SW480 (cell line): ENCODE measurements at places on chromosomes 1 and 21.

DNA sequence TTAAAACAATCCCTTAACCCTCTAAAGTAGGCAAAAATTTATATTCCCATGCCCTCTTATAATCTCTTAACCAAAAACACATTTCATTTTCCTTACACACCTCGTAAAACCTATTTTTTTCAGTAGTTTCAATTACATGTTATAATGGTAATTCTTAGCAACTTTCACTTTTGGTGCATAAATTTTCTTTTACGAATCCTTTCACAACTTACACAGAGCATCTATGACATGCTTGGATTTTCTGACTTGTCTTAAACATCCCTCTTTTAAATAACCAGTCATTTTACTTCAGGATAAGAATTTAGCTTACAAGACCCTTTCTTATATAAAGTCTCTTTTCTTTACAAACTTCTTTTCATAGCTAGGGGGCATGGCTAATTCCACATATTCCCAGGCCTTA is 8.9 kb upstream of the MRPL55 start:
- no peak for DNase-seq

GRCh38 chr1:62295921-62296491 is 23.2 kb downstream of the KANK4 start:
- DNase-seq: no peak

DNA sequence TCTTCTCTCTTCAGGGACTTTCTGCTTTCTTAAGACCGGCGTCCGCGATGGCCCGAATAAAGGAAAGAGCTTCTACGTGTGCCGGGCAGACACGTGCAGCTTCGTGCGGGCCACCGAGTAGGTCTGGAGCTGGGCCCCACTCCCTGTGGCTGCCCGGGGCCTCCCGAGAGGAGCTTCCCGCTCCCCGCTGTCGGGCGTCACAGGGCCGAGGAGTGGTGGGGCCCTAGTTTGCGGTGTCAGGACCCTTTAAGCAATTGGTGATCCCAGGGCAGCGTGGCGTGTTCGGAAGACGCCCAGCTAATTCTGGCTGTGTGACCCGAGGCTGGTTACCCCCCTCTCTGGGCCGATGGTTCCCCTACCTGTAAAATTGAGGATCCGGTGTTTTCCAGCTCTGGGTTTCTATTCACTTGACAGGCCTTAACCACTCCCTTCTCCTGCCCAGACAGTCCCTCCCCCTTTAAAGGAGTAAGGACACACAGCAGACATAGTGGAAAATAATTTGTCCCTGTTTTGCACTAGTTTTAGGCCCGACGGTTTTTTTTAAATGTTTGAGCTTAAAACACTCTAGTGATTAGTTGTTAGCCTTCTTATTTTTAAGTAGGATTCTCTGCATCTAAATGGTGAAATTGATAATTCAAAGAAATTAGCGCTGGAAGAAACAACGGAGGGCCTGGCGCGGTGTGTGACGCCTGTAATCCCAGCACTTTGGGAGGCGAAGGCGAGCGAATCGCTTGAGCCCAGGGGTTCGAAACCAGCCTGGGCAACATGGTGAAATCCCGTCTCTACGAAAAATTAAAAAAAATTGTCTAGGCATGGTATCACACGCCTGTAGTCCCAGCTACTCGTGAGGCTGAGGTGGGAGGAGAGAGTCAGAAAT is 553 bp downstream of the TTF2 start:
- DNase-seq: peak; percentile 36

DNA sequence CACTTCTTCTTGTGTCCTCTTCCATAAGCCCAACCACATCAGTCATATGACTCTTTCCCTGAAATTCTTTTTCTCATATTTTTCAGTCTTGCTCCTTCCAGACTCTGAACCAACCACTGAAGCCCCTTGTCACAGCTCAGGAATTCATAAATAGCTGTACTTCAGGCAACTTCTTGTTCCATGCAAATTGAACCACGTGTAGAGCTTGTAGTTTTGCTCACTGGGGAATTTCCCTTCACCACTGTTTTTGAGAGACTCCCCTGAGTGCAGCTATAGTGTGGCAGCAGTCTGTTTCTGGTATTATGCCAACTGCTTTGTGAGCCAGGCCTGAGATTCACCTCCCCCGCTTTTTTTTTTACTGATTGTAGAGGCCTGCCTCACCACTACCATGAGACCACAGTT is 150.3 kb upstream of the SPAG17 start:
- DNase-seq: no peak

- DNase-seq: no peak
Observed at GRCh38 chr1:193077991-193078390, 18.6 kb downstream of the RO60 start.

DNA sequence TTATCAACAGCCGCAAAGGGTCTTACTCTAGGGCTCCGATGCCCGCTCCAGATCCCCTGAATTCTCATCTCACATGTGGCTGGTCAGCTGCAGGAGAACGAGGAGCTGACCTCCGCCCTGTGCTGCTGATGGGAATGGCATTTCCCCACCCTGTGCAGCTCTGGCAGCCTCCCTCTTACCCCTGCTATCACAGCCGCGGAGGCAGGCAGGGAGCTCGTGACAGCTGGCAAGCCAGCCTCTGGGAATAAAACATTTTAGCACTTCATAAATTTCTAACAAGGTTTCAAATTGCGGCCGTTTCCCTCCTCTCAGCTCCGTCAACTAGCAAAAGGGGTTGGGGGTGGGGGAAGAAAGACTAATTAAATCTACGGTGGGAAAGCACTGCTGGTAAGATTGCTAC is 81.1 kb downstream of the DSCAM start:
- no peak for DNase-seq

DNA sequence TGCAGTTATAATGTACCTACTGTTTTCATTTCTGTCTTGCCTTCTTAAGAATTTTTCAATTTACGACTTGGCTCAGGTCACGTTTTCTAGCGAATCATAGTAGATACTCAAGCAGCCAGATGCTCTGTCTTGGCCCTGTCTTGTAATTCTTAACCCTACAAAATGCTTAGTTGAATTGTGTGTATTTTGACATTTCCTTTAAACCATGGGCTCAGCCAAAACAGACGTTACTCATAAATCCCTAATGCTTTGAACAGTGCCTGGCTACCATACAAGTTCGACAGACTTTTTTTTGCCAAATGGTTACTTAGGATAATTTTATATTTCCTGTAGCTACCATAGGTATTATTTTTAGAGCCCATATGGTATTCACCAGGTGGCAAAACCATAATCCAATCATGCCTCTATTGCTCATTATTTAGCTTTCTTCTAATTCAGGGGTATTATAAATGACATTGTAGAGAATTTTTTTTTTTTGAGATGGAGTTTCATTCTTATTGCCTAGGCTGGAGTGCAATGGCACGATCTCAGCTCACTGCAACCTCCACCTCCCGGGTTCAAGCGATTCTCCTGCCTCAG is 54.3 kb downstream of the KCNK1 start:
- DNase-seq: no peak

DNA sequence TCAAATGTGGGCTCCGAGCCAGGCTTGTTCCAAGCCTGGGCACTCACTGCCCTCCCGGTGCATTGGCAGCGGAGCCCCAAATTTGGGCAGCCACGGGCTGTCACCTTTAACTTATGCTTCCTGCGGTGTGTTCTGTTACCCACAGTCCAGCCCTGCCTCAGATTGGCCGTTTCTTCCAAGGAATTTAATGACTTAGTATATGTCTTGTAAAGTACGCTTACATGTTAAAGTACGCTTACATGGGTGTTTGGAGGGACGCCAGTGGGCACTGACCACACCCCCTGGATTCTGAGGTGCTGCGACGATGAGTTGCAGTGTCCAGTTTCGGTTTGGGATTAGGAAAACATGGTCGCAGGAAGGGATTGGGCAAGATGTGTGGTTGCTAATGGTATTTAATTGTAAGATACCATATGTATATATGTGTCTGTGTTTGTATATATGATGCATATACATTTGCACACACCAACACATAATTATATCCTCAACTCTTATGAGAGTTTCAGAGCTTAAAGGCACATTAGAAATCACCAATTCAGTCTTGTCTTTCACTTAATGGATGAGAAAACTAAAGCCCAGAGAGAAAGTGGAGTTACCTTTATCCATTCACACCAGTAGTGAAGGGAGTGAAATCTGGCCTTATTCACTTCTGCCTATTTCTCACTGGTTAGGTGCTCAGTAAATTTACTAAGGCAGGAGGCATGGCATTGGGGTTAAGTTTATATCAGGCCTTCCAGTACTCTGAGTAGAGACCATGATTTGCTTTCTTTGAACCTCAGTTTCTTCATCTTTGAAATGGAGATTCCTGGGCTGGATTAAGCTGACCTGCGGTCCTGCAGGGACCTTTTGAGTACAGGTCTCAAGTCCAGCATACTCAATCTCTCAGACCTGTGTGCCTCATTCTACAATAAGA is 1.0 kb downstream of the SMYD2 start:
- peak; percentile 68 for DNase-seq

GRCh38 chr1:230368363-230368762 is 57.8 kb downstream of the PGBD5 start:
- DNase-seq: no peak

DNA sequence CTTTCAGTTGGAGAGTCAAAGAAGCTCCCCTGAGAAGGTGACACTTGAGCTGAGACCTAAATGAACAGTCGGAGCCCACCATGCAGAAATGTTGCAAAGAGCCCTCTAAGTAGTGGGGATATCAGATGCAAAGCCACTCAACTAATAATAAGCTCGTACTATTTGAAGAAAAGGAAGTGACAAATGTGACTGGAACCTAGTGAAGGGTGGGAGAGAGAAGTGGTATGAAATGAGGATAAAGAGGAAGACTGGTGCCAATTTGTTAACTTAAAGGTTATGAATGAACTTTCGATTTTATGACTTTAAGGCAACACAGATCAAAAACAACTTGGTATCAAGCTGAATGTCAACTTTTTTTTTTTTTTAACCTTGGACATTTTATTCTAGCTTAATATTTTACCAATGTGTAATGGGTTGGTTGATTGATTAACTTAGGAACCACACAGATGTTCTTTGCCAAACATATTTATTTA is 14.7 kb downstream of the LYPLAL1 start:
- DNase-seq: no peak

- DNase-seq: no peak
Observed at GRCh38 chr1:154983776-154984466, 777 bp downstream of the FLAD1 start.

GRCh38 chr1:58888833-58889232 is 105.0 kb upstream of the JUN start:
- DNase-seq: no peak

- DNase-seq: no peak
Observed at GRCh38 chr1:41621791-41622190, 137.3 kb upstream of the EDN2 start.

DNA sequence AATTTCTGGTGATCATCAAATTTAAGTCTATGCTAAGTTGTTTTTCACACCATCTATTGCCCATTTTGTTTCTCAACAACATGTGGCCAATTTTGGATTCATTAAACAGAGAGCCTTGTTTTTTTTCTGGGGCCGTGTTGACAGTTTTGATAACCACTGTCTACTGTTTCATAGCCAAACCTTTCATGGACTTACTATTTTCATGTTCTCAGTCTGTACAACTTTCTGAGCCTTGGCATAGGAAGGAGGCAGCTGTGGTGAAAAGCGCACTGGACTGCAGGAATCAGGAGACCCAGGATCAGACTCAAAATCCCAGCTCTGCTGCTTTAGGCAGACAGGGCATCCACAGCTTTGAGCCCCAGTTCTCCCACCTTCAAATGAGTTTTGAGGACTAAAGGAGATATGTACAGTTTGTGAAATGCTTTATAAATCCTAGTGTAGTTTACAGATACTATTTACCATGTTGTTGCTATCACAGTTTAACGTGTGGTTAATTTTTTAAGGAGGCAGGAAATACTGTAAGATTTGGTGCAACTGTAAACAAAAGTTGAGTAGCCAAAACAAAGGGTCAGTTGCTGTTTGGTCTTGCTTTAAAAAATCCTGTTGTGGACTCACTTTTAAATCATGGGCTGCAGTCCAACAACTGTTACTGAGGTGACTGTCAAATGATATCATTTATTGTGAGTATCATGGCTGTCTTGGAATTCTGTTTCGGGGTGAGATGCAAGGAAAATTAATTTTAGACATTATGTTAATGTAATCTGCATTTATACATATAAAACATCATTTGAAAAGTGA is 2.9 kb downstream of the MACO1 start:
- DNase-seq: no peak

GRCh38 chr1:194300776-194301175 is 1114.4 kb upstream of the B3GALT2 start:
- no peak for DNase-seq

DNA sequence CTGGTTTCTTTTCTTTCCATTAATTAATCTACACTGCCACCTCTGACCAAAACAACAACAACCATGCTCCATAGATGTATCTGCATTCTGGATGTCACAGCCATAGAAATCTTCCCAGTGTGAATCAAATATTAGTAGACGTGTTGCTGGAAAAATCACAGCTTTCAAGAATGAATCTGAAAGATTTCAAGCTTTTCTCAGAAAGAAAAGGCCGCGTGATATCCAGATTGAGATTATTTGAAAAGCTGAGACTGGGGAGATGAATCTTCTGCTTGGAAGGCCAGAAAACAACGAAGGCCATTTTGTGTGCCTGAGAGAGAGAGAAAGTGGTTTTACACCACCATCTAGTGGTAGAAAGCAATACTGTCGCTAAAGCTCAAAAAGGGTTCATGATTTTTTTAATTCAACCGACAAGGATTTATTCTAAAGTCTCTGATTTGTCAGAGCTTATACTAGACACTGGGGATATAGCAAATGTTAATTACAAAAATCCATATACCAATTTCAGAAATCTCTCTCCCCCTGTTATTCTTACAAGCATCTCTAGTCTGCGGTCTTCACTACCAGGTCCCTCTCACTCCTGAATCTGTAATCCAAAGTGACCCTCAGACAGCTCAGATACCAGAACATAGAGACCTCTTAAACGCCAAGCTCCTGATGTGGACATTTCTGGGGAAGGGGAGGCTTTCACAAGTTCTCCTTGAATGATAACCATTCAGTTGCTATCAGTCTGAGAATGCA is 87.5 kb upstream of the SGIP1 start:
- peak; percentile 48 for DNase-seq

DNA sequence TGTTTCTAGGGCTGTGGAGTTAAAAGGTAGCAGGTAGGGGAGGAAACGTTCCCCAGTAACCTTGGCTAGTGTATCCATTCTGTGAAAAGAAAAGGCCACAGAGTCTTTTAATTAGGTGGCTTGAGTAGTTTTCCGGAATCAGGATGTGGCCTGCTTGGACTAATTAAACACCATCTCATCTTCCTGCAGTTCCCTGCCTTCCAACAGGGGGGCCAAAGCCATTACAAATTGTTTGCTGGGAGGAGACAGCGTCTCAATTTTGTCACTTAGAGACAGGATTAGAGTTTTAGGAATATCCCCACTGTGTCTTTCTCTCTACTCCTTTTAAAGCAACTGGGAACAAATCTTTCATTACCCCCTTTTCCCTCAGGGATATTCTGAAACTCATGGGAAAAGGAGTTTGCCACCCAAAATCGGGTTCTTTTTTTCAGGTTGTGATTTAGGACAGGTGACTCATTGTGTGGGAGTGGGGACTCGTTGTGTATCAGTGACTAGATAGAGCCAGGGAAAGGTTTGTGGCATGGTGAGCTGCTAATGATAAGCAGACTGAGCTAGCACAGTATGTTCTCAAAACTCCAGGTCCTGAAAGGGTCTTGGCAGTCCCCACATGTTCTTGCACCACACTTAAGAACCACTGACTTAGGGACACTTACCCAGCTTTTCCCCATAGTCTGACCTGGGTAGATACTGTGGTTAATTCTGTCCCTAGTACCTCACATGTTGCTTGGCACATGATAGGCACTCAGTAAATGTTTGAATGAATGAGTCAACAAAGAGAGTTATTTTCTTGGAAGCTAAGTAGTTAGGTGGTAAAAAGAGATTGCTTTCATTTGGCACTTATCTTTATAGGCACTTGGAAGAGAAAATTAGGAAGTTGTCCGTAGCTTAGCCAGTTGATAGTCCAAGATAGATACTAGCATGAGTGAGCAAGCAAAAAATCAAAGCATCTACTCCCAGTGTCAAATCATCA is 22.5 kb downstream of the INTS3 start:
- no peak for DNase-seq

GRCh38 chr1:166193057-166193698 is 26.4 kb upstream of the FAM78B start:
- DNase-seq: no peak
